ENCODE measurements at places on chromosomes 12 and 14.

DNA sequence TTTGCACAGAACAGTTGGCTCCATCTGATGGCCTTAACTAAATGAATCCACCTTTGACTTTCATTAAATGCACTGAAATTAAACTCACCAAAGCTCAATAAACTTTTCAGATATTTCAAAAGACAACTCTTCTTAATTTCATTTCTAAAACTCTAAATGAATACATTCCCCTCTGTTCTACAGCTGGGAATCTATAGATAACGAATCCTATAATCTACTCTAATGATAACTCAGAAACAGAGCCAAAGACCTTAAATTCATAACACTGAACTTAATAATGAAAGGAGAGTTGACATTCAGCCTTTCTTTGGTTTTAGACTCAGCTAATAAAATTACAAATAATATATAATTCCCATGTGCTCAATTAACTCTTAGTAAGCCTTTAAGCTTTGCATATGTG lies 150.5 kb downstream of the KCNH5 start:
- DNase-seq, result no peak

- no peak for DNase-seq
Observed at GRCh38 chr12:2826721-2827515, 7.9 kb downstream of the NRIP2 start.

DNA sequence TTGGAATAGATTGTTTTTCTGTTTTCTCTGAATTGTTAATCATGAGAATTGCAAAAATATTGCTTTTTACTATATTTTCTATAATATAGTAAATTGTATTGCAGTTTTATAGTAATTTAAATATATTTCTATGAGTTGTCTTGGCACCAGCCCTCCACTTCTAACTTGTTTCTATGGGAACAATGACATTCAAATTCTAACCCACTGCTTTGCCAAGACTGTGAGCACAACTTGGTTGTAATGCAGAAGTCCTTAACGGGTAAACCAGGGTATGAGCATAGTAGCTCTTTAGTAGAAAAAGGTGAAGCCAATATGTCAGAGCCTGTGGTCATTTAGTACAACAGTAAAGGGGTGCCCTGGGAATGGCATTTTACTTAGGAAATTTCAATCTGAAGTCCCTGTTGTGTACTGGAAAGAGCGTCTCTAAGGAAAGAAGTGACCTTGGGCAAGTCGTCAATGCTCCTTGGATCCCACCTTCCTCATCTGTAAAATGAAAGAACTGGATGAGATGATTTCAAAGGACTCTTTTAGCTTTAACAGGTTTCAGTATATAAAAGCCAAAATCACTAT lies 283.3 kb downstream of the ATP23 start:
- DNase-seq, result no peak

GRCh38 chr12:64806593-64807460 lies 17.6 kb upstream of the TBC1D30 start:
- DNase-seq, result no peak

GRCh38 chr12:20421421-20421820 lies 53.1 kb downstream of the PDE3A start:
- DNase-seq, result no peak

DNA sequence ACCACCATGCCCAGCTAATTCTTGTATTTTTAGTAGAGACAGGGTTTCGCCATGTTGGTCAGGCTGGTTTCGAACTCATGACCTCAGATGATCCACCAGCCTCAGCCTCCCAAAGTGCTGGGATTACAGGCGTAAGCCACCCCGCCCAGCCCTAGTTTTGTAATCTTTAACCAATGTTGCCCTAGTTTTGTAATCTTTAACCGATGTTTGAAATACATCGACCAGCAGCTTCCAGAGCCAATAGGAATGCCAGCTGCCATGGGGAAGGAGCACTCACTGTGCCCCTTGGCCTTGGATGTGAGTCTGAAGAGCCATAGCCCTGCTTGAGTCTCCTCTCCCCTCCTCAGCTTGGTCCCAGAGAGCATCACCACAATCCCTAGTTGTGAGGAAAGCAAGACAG lies 209.3 kb upstream of the RGS6 start:
- DNase-seq, result no peak

DNA sequence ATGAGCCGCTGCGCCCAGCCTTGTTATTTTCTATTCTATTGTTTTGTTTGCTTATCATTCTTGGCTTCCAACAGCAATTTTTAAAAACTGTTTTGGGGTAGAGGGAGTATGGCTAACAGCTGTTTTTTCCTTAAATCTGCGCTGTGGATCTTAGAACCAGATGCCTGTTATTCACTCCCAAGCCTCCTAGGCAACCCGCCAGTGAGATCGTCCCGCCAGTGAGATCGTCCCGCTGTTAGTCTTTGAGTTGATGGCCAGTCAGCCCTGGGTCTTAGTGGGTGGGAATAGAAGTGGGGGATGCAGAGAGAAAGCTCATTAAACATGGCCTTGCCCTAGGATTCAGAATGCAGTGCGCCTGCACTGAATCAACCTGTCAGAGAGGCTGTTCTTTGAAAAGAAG lies 67.3 kb upstream of the BICD1 start:
- DNase-seq, result no peak

DNA sequence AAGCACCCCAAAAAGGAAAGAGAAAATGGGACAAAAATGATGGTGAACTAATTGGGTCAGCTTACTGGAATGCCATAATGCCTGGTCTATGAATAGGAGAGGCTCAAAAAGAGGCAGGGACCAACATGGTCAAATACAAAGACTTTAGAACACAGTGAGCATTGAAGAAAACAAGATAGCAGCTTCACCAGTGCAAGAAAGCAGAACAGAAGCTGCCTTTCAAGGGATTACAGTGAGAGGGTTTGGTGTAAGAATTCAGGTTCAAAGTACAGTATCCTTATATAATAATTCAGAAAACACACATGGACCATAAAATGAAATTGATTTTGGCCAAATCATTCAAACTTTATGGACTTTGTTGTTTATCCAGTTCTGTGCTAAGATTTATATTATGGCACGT lies 162.1 kb downstream of the NAV3 start:
- no peak for DNase-seq

- DNase-seq, result no peak
Observed at GRCh38 chr12:45883187-45883586, 107.2 kb downstream of the SCAF11 start.

- no peak for DNase-seq
Observed at GRCh38 chr12:69052613-69053408, 119.8 kb upstream of the CPM start.

DNA sequence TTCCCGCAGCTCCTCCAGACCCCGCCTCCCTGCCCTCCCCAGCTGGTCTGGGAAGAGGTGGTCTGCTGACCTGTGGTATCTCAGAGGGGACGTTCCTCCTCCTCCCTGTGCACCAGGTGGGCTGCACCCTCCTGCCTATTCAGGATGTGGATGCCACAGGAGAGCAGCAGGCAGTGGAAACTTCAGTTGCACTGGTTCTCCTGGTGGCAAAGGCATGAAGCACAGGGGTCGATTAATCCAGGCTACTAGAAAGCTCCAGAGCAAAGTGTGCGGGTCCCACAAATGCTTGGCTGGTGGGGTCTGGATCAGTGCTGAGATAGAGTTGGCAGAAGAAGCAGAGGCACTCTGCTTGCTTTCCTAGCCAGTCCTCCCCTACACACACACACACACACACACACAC lies 197.0 kb downstream of the SLC41A2 start:
- DNase-seq, result no peak

- DNase-seq, result peak; percentile 56
Observed at GRCh38 chr14:50064993-50065392, 51.4 kb downstream of the VCPKMT start.

DNA sequence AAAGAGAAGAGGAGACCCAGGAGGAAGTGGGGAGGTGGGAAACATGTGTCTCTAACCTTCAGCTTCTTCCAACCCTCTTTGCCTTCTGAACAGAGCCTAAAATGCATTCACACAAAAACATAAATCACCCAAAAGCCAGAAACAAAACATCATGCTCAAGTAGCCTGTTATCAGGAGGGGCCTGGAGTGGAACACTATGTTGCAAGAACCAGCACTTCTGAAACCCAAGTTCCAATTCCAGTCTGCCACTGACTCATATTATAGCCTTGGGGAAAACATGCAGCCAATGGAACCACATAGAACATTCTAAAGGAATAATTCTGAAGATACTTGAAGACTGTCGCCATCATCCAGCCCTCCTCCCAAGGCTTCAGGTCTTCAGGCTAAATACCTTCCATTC lies 169.8 kb upstream of the PLXNC1 start:
- DNase-seq, result no peak

- DNase-seq, result no peak
Observed at GRCh38 chr14:37553935-37554550, 41.0 kb downstream of the FOXA1 start.

- DNase-seq, result no peak
Observed at GRCh38 chr14:103594265-103594664, 31.5 kb downstream of the COA8 start.

DNA sequence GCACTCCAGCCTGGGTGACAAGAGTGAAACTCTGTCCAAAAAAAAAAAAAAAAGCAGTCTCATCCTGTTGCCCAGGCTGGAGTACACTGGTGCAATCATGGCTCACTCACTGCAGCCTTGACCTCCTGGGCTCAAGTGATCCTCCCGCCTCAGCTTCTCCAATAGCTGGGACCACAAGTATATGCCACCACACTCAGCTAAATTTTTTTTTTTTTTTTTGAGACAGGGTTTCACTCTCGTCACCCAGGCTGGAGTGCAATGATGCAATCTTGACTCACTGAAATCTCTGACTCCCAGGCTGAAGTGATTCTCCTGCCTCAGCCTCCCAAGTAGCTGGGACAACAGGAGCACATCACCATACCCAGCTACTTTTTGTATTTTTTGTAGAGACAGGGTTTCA lies 5.2 kb upstream of the CNPY2 start:
- DNase-seq, result no peak

DNA sequence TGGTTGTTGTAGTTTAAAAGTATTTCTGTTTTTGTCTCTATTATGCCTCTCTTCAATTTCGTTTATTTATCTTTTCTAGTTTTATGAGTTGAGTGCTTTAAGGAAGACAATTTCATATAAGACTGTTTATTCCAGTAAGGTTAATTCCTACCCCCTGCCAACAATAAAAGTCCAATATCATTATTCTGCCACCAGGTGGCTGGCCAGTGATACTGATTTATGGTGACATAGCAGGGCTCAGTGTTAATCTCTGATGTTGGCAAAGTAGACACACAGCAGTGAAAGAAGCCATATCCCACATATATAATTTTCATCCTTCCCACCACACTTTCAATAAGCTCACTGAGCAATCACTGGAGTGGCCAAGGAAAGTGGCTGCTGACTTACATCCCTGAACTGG lies 69.0 kb upstream of the BMP4 start:
- DNase-seq, result no peak

GRCh38 chr12:117261247-117261646 lies 71.0 kb upstream of the FBXO21 start:
- no peak for DNase-seq

GRCh38 chr12:57834086-57834876 lies 12.2 kb downstream of the CTDSP2 start:
- no peak for DNase-seq

DNA sequence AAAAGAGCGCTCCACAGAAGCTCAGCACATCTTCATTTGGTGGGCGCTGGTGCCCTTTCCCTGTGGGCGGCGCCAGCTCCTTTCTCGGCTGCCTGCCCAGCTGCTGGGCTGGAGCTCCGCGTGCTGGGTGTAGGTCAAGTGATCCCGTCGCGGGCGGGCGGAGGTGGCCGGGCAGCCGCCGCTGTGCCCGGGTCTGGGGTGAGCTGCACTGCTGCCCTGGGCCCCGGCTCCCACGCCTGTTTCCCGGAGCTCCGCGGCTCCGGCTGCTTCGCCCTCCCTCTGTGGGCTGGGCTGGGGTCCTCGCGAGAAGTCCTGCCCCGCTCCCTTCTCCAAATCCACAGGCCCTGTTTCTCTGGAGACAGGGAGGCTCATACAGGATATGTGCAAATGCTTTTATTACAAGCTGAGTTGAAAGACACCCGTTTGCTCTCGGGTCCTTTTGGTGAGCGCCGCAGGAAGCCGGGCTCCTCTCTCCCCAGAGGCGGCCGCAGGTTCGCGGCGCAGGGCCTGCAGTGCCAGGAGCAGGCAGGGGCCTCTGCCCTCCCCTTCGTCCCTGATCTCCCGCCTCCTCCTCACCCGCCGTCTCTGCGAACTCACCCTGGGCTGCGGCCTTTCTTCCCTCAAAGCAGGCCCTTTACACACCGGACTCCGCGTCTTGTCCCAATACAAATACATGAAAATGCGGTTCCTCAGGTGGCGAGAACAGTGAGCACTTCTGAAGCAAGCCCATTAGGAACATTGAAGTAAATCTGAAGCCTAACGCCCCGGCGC lies 67.8 kb upstream of the CAPRIN2 start:
- peak; percentile 7 for DNase-seq

GRCh38 chr12:26953447-26953846 lies 15.2 kb downstream of the FGFR1OP2 start:
- no peak for DNase-seq

DNA sequence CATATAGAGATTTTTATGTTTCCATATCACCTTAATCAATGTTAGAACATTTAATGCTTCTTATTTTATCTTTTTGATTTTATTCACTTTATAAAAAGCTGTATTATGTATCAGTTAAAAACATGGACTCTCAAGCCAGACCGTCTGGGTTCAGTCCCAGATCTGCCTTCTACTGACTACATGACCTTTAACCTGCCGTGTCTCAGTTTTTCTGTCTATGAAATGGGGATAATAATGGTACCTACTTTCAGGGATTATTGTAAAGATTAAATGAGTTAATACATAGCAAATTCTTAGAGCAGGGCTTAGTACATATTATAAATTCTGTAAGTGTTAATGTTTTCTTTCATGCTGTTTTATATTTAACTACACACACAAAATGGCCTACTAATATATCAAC lies 50.4 kb downstream of the STAB2 start:
- DNase-seq, result no peak

GRCh38 chr14:65303899-65304222 lies 108.7 kb upstream of the FUT8 start:
- DNase-seq, result no peak

- no peak for DNase-seq
Observed at GRCh38 chr14:36215217-36215598, 38.7 kb upstream of the PTCSC3 start.

- no peak for DNase-seq
Observed at GRCh38 chr12:77072833-77073495, 7.6 kb upstream of the E2F7 start.

GRCh38 chr14:105119408-105120025 lies 49.1 kb downstream of the JAG2 start:
- no peak for DNase-seq

- no peak for DNase-seq
Observed at GRCh38 chr14:65043893-65044595, 57.3 kb downstream of the FNTB start.
